ENCODE measurements at places on chromosomes 5 and 9.

DNA sequence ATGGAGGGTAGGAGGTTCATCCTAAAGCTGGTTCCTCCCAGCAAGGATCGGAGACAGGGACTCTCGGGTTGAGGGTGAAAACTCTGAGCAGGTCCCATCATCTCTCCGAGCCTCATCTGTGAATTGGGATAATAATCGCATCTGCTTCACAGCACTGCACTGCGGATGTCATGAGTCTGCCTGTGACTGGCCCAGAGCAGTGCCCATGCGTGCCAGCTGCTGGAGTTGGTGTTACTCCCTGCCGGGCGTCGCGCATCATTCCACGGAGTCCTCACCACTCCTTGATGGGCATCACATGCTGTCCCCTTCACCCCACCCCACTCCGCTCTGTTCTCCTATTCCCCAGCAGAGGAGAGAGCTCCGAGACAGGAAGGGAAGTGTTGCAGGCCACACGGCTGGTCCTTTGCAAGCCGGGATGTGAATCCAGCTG lies 35.1 kb upstream of the ORM1 start:
- no peak for DNase-seq

- DNase-seq: no peak
Observed at GRCh38 chr5:61625137-61625561, 293.1 kb downstream of the ZSWIM6 start.

- no peak for DNase-seq
Observed at GRCh38 chr5:96936431-96937320, 796 bp downstream of the LNPEP start.

- DNase-seq: no peak
Observed at GRCh38 chr5:130937046-130937445, 228.0 kb downstream of the HINT1 start.

GRCh38 chr5:120446901-120447300 lies 17.2 kb upstream of the PRR16 start:
- DNase-seq: no peak

GRCh38 chr5:131509801-131510200 lies 125.2 kb downstream of the RAPGEF6 start:
- DNase-seq: no peak

DNA sequence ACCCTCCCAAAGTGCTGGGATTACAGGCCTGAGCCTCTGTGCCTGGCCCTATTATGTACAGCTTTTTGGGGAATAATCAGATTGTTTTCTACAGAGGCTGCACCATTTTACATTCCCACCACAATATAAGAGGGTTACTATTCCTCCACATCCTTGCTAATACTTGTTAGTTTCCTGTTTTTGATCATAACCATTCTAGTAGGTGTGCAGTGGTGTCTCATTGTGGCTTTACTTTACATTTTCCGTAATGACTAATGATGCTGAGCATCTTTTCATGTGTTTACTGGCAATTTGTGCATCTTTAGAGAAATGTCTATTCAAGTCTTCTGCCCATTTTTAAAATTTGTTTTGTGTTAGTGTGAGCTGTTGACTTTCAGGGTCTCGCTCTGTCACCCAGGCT lies 18.3 kb downstream of the PTPN3 start:
- no peak for DNase-seq

Data from NCI-H1436 treated with DMSO at 0.1 percent for 48 hours (cell line).